ENCODE measurements at places on chromosomes 2 and 18.

GRCh38 chr2:132677661-132678060 is 7.7 kb upstream of the LYPD1 start:
- no peak for DNase-seq

GRCh38 chr2:127599211-127599610 is 46.7 kb upstream of the GPR17 start:
- no peak for DNase-seq

DNA sequence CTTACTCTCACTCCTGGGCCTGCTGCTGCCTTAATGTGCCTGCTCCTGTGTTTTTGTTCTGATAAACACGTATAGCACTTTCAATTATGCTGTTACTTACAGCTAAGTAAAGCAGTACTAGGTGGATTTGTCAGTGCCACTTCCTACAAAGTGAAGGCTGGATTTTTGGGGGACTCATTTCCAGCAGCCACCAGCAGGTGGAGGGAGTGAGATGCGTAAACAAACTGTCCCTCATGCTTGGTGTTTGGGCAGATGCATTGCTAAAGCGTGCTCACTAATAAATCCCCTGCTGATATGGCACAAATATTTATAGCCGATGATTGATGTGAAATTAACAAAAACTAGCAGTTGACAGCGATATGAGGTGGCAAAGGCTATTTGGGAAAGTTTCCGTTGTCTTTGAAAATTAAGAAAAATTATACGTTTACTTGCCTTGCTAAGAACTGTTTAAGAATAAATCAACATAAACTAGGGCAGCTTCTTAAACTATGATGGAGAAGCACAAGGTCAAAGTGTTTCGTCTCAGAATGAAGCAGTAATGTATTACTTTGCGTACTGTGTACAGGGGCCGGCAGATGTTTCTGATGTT is 101.7 kb downstream of the AGAP1 start:
- DNase-seq = peak; percentile 54

DNA sequence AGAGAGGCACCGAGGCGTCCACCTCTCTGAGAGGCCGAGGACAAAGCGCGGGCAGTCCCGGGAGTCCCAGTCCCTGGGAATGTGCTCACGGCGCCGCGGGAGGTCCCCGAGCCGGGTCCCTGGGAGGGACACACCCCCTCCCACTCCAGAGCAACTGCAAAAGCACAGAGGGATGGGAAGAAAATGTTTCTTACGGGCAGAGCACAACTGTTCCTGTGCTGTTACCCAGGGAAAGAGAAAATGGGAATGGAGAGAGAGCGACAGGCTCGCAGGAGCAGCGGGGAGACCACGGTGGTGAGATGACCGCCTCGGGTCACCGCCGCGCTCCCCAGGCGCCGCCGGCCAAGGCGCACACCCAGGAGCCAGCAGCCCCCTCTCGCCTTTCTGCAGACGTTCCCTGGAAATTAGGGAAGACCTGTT is 1.2 kb upstream of the BCL11A start:
- no peak for DNase-seq

- no peak for DNase-seq
Observed at GRCh38 chr2:73072129-73072395, 550 bp upstream of the SFXN5 start.

DNA sequence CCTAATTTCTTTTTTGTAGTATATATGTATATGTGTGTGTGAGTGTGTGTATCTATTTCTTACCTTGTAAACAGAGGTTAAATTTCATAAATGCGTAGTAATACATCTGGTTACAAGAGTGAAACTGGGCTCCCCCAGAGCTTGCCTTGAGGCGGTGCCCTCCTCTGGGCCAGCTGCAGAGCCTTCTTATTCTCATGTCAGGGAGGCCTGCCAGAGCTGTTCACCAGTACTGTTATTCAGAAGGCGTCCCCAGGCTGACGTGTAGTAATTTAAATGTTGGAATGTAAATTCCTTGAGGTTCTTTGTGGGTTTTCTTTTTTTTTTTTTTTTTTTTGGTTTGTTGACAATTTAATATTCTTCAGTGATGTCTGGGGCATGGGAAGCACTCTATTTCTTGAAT is 11.2 kb downstream of the COPS8 start:
- DNase-seq = no peak

DNA sequence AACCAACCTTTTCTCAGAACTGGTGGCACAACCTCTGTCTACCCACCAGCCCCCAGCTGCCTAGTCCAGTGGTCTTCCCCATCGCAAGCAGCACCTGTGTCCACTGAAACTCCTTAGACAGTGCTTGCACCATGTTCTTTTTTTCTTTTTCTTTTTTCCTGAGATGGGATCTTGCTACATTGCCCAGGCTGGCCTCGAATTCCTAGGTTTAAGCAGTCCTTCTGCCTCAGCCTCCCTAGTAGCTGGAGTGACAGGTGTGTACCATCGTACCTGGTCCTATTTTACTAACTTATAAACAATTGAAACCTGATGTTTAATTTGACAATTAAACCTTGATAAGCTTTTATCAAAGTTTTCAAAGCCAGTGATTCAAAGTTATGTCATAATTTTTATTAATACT is 30.8 kb downstream of the SANBR start:
- DNase-seq = no peak

- DNase-seq = no peak
Observed at GRCh38 chr2:12277241-12278034, 439.3 kb upstream of the TRIB2 start.

- DNase-seq = no peak
Observed at GRCh38 chr2:3981446-3981987, 278.1 kb downstream of the DCDC2C start.

- DNase-seq = peak; percentile 53
Observed at GRCh38 chr18:23618862-23619387, 32.6 kb upstream of the NPC1 start.

- DNase-seq = peak; percentile 85
Observed at GRCh38 chr2:144693179-144693578, 173.3 kb upstream of the ZEB2 start.

GRCh38 chr2:43142921-43143438 is 83.4 kb downstream of the ZFP36L2 start:
- DNase-seq = no peak

- no peak for DNase-seq
Observed at GRCh38 chr2:179556425-179556824, 291.8 kb upstream of the SESTD1 start.

GRCh38 chr2:54380670-54381069 is 75.5 kb upstream of the SPTBN1 start:
- no peak for DNase-seq

DNA sequence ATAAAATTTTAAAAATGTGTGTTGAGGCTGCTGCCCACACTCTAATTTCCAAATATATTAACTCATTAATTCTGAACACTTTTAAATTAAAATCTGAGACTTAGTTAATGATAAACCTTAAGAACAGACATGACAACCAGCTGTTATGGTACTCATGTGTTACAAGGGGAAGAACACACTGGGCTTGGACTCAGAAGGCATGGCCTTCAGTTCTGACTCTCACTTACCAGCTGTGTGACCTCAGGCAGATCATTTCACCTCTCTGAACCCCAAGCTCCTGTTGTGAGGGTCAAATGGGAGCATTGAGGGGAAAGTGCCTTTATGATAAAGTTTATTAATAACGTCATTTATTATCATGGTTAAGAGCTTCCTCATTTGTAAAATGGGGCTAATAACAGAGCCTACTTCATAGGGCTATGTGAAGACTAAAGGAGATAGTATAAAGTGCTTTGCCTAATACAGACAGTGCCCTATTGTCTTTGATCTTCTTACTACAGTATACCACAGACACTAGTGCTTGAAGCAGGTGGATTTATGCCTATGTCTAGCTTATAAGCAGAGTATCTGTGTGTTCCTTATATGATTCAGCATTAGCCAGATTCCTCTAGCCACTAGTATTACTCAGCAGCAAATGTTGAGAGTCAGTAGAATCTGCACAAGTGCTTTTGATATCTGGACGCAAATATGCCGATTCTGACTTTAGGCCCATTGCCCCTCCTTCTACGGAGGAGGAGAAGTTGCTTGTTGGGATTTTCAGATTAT is 99.6 kb downstream of the SGPP2 start:
- no peak for DNase-seq

- no peak for DNase-seq
Observed at GRCh38 chr2:56266761-56267414, 83.1 kb downstream of the CCDC85A start.

DNA sequence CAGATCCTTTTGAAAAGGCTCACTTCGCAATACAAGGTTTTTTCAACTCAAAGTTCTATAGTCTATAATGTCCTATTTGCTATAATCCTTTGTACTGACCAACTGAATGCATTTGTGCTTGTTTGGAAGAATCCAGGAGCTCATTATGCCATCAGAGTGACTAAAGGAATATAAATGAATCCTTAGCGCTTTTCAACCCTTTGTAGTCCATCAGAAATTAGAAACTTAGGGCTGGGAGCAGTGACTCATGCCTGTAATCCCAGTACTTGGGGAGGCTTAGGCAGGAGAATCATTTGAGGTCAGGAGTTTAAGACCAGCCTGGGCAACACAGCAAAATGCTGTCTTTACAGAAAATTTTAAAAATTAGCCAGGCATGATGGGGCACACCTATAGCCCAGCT is 330.2 kb upstream of the CHAC2 start:
- DNase-seq = no peak

DNA sequence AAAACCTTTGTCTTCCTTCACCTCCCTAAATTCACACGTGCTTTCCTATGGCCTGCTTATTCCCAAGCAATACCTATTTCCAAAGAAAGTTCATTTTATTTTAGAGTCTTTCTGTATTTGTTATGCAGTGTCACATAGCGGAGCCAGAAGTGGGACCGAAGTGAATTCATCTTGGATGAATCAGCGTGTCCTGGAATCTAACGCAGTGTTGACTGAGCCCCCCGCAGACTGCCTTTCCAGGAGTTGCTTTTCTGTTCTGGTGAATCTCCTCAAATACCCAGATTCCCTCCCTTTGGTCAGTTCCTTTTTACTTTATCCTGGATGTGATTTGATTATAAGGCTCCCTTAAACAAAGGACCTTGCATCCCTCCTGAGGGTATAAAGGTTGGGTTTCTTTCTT is 10.8 kb downstream of the ALPP start:
- DNase-seq = no peak

DNA sequence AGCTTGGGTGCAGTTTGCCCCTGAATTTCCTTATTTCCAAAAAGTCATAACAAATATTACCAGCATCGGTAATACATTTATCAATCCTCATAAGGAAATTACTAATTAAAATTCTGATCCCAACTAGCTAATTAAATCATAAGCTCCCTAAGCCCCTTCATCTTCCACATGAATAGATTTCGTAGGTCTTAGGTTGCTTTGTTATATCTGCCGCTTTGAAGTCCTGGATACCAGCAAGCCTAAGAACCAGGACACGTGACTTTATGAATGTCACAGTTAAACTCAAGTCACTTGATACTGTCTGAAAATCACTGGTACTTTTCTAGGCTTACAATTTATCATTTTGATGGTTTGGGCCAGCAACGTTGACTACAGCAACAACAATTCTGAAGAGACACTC is 134.8 kb upstream of the CAVIN2 start:
- DNase-seq = no peak

DNA sequence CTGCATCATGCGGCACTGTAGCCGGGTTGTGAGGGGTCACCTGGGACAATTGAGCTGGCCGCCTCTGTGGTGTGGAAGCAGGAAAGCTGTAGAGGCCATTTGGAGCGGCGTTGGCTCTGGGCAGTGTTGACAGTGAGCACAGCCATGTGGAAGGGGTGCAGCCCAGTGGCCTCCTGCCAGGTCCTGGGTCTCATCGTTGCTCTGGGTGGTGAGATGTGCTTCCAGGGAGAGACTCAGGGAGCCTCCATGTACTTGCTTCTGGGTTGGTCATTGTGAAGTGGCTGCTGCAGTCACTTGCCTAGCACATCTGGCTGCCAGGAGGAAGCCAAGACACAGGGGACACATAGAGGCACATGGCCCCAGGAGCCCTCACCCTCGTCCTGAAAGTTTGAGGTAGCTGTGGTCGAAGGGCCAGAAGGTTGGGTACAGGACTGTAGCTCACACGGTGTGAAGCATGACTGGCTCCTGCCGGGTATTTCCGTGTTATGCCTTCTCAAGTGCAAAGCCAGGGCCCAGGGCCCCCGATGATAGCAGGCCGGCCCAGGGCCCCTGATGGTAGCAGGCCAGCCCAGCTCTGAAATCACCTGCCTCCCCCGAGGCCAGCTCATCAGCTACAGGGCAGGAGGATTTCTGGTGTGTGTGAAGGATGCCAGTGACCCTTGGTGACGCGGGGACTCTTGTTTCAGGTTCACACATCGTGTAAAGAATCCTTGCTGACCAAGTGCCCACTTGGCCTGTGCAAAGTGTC is 82.6 kb downstream of the DGKD start:
- no peak for DNase-seq

GRCh38 chr18:59233017-59233410 is 13.1 kb downstream of the GRP start:
- DNase-seq = no peak

DNA sequence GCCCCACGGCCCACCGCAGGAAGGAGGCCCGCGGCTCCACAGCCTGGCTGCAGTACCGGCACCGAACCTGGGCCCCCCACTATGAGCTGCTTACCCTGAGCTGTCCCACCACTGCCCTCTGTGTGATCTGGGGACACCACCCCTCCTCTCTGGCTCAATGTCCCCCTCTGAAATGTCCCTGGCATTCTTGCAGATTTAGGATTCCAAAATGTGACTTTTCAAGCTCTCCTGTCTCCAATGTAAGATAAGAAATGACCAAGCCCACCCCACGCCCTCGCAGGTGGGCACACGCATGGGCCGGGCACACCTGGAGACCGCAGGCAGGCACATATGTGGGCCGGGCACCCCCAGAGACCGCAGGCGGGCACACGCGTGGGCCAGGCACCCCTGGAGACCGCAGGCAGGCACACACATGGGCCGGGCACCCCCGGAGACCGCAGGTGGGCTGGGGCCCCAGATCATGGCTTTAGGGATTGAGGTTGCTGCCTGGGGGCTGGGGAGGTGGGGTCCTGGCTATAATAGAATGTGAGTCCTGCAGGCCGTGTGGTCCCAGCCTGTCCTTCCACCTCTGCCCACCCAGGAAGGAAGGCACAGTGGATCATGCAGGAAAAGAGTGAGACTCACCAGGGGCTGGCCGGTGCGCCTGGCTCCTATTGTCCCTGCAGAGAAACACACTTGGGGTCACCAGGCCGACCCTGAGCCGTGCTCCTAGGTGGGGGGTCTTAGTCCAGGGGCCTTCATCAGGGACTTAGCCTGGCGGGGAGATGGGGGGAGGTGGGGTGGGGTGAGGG is 7.2 kb downstream of the PDCD1 start:
- no peak for DNase-seq

GRCh38 chr2:62765619-62766376 is 60.3 kb downstream of the EHBP1 start:
- DNase-seq = no peak

DNA sequence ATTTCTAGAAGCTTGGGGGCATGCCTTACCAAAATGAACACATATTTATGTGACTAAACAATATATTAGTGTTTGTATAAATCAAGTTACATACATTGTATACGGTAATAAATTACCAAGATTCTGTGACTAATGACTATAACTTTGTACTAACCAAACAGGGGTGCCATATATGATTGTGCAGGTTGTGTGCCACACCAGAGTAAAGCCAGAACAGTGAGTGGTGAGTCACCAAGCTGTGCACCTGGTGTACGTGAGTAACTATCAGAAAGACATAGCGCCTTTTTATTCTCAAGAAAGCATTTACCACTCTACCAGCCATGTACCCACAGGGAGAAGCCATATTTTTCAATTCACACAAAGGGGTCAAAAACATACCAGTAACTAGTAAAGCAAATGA is 453.2 kb upstream of the PIK3C3 start:
- DNase-seq = no peak

- no peak for DNase-seq
Observed at GRCh38 chr2:10304458-10305253, 2.0 kb downstream of the HPCAL1 start.

- no peak for DNase-seq
Observed at GRCh38 chr2:158511706-158512105, 55.0 kb downstream of the PKP4 start.

GRCh38 chr2:227365833-227366232 is 13.3 kb downstream of the TM4SF20 start:
- no peak for DNase-seq
